ENCODE measurements at places on chromosomes 13 and 19.

GRCh38 chr13:24267274-24267673 is 42.1 kb upstream of the C1QTNF9 start:
- DNase-seq: peak; percentile 76

- no peak for DNase-seq
These were observed 20.1 kb downstream of the ZSCAN5A start for GRCh38 chr19:56294549-56294948.

- DNase-seq: peak; percentile 69
These were observed 27.7 kb downstream of the TMEM161A start for GRCh38 chr19:19110410-19111135.

GRCh38 chr13:111938741-111939665 is 127.9 kb upstream of the SOX1 start:
- no peak for DNase-seq

- DNase-seq: no peak
These were observed 3.2 kb upstream of the SACS start for GRCh38 chr13:23436680-23437079.

GRCh38 chr13:25280396-25280795 is 6.9 kb downstream of the MTMR6 start:
- no peak for DNase-seq

DNA sequence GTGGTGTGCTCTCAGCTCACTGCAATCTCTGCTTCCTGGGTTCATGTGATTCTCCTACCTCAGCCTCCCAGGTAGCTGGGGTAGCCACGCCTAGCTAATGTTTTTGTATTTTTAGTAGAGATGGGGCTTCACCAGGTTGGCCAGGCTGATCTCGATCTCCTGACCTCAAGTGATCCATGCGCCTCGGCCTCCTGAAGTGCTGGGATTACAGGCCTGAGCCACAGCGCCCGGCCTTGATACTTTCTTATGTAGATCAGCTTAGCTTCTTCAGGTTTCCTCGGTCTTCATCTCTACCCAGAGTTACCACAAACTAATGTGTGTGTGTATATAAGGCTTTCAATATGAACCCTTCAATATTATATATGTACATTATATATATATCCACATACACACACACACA is 9.9 kb upstream of the CCDC61 start:
- DNase-seq: no peak

DNA sequence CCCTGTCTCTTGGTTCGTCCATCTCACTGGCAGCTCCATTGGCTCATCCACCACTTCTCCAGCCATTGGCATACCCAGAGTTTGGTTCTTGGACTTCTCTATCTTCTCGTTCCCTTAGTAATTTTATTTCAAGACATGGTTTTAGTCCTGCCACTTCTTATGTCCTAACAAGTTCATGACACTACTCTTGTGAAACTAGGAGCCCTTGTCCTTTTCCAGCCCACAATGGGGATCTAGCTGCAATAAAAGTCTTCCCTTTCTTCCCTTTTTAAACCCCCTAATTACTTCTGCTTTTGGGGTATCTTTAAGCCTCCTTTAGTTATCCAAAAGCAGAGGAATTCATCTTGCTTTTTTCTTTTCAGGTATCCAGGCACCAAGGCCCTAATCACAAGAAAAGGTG is 2.9 kb upstream of the RCBTB2 start:
- peak; percentile 24 for DNase-seq

GRCh38 chr13:77423296-77423695 is 96.4 kb upstream of the MYCBP2 start:
- peak; percentile 50 for DNase-seq

GRCh38 chr19:6021878-6022569 is 44.1 kb upstream of the RANBP3 start:
- peak; percentile 86 for DNase-seq

DNA sequence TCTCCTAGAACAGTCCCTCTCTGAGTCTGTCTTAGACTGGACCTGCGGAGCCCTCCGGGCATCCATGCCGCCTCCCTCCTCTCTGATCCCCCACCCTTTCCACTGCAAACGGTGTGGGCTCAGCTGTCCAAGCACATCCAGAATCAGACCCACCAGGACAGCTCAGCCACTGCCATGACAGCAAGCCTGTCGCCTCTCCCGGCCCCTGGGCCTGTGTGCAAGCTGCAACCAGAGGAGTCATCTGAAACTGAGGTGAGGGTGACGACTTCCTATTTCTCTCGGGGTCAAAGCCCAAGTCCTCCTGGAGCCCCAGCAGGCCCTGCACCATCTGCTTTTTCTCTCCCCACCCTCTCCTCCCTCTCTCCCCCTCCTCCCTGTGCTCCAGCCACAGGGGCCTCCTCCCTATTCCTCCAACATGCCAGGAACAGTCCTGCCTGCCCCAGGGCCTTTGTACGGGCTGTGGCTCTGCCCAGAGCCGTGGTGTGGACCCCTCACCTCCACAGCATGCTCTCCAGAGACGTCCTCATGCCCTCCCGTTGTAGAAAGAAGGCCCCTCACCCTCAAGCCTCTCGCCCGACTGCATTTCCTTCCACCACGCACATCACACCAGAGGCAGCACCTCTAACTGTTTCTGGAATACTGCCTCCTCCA is 23.5 kb upstream of the MYDGF start:
- DNase-seq: no peak

- peak; percentile 88 for DNase-seq
These were observed 8.9 kb downstream of the ISYNA1 start for GRCh38 chr19:18428787-18429674.

GRCh38 chr13:69690999-69691398 is 416.6 kb upstream of the ATXN8OS start:
- DNase-seq: no peak

- no peak for DNase-seq
These were observed 82.7 kb downstream of the SLC10A2 start for GRCh38 chr13:102983496-102983895.

- no peak for DNase-seq
These were observed 8.4 kb upstream of the SUPT20H start for GRCh38 chr13:37067874-37068273.

DNA sequence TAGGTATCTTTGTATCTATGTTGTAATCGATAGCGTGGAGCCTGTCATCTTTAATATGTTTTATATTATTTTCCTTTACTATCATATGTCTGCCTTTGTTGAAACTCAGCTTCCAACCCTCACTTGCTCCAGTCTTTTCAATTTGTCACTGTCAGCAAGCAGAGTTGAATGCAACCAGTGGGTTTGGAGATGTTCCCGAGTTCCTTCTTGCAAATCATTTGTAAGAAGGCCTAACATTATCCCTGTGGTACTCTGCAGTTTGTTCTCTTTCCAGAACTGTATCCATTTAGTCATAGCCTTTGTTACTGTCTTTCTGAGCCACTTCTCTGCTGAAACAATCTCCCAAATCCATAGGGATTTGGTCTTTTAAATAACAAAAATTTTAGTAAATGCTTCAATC is 41.8 kb downstream of the RNASEH2B start:
- no peak for DNase-seq

DNA sequence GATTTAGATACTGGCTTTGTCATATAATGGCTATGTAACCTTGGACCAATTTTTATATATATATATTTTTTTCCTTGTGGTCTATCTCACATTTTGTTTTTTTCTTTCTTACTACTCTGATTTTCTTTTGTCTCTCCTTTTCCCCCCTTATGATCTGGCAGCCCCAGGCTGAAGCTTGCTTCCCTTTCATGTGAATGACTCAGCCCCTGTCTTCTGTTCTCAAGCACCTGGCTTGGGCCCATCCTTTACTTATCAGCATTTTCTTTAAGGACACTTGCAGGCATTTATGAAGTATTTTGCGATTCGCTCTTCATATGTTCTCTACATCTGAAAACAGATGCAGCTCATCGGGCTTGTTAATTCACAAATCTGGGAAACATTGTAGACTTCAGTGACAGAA is 163.6 kb downstream of the SPRY2 start:
- peak; percentile 5 for DNase-seq

- DNase-seq: peak; percentile 63
These were observed 418.9 kb downstream of the KLF12 start for GRCh38 chr13:73715114-73715910.

DNA sequence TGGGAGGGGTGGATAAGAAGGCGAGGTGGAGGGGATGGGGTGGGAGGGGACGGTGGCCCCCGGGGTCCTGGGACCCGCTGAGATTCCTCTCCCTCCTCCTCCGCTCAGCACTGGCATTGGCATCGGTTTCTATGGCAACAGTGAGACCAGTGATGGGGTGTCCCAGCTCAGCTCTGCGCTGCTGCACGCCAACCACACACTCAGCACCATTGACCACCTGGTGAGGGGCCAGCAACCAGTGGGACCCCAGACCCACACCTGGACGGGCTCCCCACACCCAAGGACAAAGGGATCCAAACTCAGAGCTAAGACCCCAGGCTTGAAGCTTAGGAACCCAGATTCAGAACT is 5.9 kb downstream of the TTYH1 start:
- DNase-seq: no peak

- no peak for DNase-seq
These were observed 69.1 kb upstream of the SLC7A1 start for GRCh38 chr13:29664591-29664990.

DNA sequence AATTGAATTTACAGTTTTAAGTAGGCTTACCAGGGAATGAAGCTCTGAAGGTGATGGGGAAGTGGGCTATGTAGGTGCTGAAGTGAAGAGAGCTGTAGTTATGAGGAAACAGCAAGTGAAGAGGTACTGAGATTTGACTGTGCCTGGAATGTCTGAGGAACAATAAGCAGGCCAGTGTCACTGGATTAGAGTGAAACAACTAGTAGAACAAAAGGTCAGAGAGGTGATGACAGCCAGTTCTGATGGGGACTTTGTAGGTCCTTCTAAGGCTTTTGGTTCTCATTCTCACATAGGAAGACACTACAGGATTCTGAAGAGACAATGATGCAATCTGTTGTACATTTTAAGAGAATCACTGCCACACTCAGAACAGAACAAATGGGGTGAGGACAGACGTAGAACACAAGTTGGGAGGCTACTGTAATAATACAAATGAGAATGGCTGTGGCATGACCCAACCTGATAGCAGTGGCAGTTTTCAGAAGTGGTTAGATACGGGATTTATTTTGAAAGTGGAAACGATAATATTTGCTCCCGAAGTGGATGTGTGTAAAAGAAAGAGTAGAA is 130.8 kb downstream of the MYCBP2 start:
- no peak for DNase-seq

- no peak for DNase-seq
These were observed 204.3 kb downstream of the EFNB2 start for GRCh38 chr13:106331116-106331515.

- DNase-seq: no peak
These were observed 44.8 kb downstream of the USP12 start for GRCh38 chr13:27126859-27127258.

DNA sequence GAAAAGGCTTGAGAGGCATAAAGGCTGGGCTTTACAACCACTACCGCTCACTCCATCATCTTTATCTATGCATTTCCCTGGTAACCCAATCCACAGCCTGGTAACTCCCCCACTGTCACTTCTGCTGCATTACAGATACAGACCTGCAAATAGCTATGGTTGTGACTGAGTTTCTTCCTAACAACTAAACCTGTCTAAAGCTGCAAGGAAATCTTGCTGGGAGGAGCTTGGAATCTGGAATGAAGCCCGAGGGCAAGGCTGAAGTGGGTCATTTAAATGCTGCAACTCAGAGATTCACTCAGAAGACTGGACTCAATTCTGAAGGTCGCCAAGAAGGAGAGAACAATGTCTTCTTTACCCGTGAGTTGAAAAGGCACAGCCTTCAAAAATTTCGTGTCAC is at the start of gene LGALS13:
Gene LGALS13 (plus strand): TSS at position 301 of the 400 bp plus-strand sequence. CDS start 45 bp downstream, at position 346.
- no peak for DNase-seq

DNA sequence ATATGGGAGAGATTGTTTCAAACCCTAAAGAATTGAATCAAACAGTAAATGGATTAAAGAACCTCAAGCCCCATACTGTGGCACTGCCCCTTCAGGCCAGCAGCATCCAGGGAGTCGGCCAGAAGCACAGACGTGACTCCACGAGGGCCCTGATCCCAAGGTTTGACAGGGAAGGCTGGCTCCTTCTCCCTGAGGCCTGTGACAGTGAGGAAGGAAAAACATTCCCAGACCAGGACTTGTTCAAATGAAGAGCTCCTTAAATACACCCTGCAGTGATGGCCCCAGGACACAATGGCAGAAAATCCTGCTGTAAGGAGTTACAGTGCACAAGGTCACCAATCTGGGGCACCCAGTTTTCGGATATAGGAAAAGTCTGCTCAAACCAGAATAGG is 91.0 kb downstream of the COL4A1 start:
- no peak for DNase-seq

DNA sequence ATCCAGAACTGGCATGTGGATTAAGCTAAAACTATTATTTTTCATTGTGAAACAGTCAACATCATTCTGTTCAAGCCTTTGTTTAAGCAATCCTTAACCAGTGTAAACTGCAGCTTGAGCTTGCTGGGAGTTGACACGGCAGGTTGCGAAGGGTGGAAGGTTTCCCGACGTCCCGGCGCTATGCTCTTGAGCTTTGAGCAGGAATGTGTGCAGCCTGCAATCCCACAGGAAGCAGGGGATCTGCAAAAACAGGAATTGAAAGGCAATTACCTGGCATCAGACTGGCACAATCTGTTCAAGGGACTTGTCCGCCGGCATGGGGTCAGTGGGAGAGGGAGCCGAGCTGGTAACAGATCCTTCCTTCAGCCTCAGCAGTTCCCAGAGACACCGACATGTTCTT is 586.7 kb upstream of the SGCG start:
- DNase-seq: no peak

DNA sequence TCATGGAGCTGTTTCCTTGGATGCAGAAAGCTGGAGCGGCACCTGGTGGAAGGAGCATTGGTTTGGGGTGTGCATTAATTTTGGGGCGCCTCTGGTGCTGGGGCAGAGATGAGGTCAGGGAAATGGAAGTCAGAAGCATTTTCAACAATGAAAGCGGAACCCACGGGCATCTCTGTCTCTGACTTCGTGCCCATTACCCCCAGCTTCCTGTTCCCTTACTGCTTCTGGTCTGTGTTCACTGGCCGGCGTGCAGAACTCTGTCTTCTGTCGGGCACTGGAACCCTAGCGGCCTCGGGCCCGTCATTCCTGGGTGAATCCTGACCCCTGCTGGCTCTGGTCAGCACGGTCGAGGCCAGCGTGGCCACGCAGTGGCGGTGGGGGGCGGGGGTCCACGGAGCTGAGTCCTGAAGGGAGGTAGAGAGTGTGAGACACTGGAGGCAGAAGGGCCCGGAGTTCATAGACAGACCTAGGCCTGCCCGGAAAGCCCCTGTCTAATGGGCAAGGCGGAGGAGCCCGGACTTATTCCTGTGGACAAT is 7.9 kb upstream of the LINGO3 start:
- peak; percentile 57 for DNase-seq

DNA sequence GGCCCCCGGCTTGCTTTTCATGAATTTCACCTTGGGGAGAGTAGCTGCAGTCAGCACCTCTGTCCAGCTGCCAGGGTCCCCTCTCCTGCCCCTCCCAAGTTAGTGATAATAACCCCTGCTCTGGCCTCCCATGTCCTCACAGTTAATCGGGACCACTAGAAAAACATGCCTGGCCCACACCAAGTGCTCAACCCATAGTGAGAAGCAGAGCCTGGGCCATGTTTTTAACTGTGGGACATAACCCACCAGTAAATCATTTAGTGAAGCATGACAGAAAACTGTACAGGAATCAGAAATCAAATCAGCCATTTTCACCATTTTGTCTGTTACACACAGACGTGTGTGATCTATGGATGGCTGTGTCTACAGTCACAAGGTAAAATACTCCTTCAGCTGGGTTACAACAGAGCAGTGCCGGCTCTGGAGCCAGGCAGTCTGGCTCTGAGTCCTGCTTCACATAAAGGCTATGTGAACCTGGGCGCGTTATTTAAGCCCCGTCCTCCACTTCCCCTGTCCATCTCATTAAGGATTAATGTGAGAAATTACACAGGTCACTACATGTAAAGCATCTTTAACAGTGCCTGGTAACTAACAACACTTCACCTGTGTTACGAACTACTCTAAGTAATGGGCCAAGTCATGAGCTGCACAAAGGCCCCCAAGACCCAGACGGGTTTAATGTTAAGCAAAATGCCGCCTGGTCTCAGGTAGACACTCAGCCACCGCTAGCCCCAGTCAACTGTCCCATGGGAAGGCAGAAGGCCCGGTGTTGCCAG is 7.6 kb upstream of the ECH1 start:
- DNase-seq: no peak
